ENCODE measurements at places on chromosomes 7 and 10. TPM values are rescaled to one million over a fixed set of nuclear protein-coding genes. Genes with fewer than 3 reads are reported as not detected.

GRCh38 chr10:18157881-18158280 lies 17.7 kb downstream of the CACNB2 start:
- no peak overlapping the region for H3K27ac ChIP-seq
- H3K4me1 ChIP-seq: no peaks in the 10 kb centered on the region
- DNase-seq: no peak
- H3K4me3 ChIP-seq: no peak overlapping the region
- H3K27me3 ChIP-seq: no peaks in the 10 kb centered on the region

DNA sequence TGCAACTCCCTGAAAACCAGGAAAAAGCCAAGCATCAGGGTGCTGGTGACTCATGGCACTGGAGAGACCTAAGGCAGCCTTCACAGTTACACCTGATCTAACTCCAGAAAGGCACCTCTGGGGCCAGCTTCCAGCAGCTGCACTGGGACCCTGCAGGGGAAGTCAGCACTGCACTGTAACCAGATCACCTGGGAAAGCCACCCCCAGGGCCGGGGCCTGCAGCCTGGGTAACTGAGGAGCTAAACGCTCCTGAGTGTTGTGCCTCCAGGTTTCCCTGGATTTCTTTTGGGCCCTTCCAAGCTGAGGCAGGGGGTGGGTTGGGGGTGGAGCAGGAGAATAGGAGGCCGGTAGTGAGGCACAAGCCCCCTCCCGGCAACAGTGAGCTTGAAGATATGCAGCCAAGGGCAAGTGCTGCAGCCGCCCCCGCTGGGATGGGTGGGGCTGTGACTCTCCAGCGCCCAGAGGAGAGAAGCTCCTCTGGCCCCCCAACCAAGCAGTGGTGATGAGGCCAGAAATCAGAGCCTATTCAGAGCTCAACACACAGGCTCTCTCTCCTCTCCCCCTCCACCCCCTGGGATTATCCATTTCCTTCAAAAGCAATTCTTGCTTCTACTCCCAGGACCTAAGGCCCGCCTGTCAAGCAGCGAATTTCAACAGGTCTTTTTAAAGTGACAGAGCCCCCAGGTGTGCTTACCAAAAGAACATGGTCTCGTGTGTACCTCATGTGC lies 2.6 kb downstream of the CXCL12 start:
- no peak for DNase-seq
- H3K27ac ChIP-seq: peak overlapping the region; percentile 59
- H3K4me1 ChIP-seq: no peaks in the 10 kb centered on the region
- no peaks in the 10 kb centered on the region for H3K36me3 ChIP-seq
- H3K27me3 ChIP-seq: peaks cover 25% of the 10 kb centered on the region
- peak overlapping the region; percentile 85 for H3K4me3 ChIP-seq

DNA sequence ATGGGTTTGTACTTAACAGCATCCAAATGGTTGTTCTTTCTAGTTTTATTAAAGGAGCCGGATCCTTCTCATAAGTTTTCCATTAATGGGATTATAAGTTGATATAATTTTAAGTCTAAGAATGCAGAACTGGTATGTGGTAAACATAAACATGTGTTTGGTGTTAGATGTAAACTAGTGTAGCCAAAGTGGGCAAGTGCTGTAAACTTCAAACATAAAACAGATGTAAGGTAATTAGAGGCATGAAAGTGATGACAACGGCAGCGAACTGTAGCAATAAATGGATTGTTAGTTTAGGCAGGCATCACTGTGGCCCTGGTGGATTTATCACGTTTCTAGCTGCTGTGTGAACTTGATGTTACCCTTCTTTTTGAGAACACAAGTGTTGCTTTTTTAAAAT lies 37.9 kb downstream of the BAMBI start:
- no peaks in the 10 kb centered on the region for H3K4me1 ChIP-seq
- DNase-seq: no peak
- H3K27me3 ChIP-seq: no peaks in the 10 kb centered on the region
- H3K4me3 ChIP-seq: no peak overlapping the region
- no peak overlapping the region for H3K27ac ChIP-seq
- H3K36me3 ChIP-seq: no peaks in the 10 kb centered on the region

DNA sequence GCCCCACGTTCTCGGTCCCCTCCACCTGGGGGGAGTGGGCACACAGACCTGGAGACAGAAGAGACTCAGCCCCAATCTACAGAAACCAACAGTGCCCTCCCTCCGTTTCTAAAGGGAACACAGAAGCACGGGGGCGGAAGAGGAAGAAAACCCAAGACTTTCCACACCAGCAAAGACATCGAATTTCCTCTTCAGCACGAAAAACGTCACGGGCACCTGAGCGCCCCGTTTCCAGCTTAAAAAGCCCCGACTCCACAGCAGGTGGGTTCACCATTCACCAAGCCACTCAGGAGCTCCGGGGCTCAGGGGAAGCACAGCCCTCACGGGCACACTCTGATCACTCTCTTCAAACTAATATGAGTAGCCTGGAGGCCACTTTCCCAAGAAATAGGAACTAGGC lies 19.6 kb downstream of the NUDT1 start:
- no peaks in the 10 kb centered on the region for H3K27me3 ChIP-seq
- no peak overlapping the region for H3K4me3 ChIP-seq
- DNase-seq: no peak
- H3K4me1 ChIP-seq: no peaks in the 10 kb centered on the region

DNA sequence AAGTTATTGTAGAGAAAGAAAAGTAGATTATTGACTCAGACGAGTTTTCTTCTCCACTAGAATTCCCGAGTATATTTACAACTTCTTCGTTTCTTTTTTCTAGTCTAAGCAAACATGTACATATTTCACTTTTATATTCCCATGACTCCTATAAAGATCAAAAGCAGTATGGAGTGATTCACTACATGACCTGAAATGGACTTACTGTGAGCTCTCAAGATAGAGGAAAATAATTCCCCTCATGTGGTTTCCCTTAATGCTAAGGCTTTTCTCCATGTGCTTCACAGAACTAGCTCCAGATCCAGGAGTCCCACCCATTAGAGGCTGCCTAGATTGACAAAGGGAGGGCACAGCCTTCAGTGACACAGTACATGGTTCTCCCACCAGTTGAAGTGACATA lies 823.1 kb upstream of the LRRTM3 start:
- H3K27me3 ChIP-seq: no peaks in the 10 kb centered on the region
- H3K27ac ChIP-seq: no peak overlapping the region
- no peak overlapping the region for H3K4me3 ChIP-seq
- no peaks in the 10 kb centered on the region for H3K36me3 ChIP-seq

- H3K4me3 ChIP-seq: no peak overlapping the region
- no peaks in the 10 kb centered on the region for H3K27me3 ChIP-seq
- H3K36me3 ChIP-seq: no peaks in the 10 kb centered on the region
- H3K27ac ChIP-seq: no peak overlapping the region
- no peak for DNase-seq
- no peaks in the 10 kb centered on the region for H3K4me1 ChIP-seq
These were observed 439.3 kb downstream of the ADRA2A start for GRCh38 chr10:111516144-111516543.

- peaks cover 16% of the 10 kb centered on the region for H3K4me1 ChIP-seq
- H3K27ac ChIP-seq: peak overlapping the region; percentile 80
- DNase-seq: no peak
These were observed 239.5 kb downstream of the KIAA1217 start for GRCh38 chr10:24448351-24448999.

DNA sequence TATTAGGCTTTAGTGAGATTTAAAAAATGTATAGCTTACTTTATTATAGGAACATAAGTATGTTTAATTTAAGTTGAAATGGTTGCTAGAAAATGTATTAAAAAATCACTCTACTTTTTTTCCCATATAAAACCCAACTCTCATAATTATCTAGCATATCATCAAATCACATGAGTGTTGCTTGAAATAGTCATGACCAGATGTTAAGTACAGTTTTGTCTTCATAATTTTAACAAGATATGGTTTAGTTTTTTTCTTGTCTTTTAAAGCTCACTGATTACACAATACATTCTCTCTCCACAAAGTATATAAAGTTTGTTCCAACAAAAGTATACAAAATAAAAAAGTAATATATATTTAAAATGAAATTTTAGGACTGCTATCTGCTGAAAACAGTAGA lies 82.8 kb downstream of the HGF start:
- no peaks in the 10 kb centered on the region for H3K36me3 ChIP-seq
- no peak for DNase-seq
- H3K27ac ChIP-seq: no peak overlapping the region
- H3K27me3 ChIP-seq: no peaks in the 10 kb centered on the region

- no peaks in the 10 kb centered on the region for H3K27me3 ChIP-seq
- no peaks in the 10 kb centered on the region for H3K36me3 ChIP-seq
- peak overlapping the region; percentile 31 for H3K4me3 ChIP-seq
- no peaks in the 10 kb centered on the region for H3K4me1 ChIP-seq
- H3K27ac ChIP-seq: peak overlapping the region; percentile 63
These were observed 142.0 kb upstream of the PRKCQ start for GRCh38 chr10:6721964-6722615.

DNA sequence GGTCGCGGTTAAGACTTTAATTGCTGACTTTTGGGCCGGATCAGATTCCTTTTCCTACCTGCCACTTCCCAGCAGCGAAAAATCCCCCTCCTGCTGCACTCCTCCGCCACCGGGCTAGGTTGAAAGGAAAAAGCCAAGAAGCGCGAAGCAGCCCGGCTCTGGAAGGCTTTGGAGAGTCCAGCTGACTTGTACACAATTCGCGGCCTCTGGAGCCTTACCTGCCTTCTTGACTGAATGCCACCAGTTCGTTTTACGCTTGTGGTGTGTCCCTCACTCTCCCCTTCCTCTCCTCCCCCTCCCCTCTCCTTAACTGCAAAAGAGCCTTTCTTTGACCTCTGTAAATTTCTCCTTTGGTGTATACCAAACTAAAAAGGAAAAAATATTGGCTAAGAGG lies 2.7 kb upstream of the FEZF1 start:
- H3K4me3 ChIP-seq: no peak overlapping the region
- DNase-seq: no peak
- no peaks in the 10 kb centered on the region for H3K36me3 ChIP-seq
- peaks cover 7% of the 10 kb centered on the region for H3K4me1 ChIP-seq
- H3K27ac ChIP-seq: no peak overlapping the region

GRCh38 chr7:51315393-51316261 lies 982 bp downstream of the COBL start:
- peak overlapping the region; percentile 90 for H3K27ac ChIP-seq
- DNase-seq: peak; percentile 57
- no peaks in the 10 kb centered on the region for H3K36me3 ChIP-seq
- no peaks in the 10 kb centered on the region for H3K27me3 ChIP-seq
- H3K4me3 ChIP-seq: peak overlapping the region; percentile 59
- H3K4me1 ChIP-seq: no peaks in the 10 kb centered on the region

DNA sequence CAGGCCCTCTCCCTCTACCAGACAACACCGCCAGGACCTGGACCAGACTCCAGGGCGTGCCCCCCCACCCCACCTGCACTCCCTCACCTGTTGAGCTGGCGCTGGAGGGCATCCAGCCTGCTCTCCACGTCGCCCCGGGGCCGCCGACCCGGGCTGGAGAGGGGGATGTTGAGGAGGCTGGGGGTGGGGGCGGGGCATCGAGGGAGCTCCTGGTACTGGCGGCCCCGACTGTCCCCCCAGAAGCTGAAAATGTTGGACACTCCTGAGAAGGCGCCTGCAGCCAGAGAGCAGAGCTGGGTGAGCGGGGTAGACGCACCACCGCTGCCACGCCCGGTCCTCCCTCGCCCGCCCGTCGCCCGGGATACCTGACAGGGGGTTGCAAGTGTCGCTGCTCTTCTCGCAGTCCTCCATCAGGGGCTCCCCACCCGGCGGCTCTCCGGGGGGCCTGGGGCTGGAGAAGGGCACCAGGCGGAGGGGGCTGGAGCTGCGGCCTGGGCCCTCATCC lies 30.8 kb downstream of the KCNH2 start:
- no peaks in the 10 kb centered on the region for H3K36me3 ChIP-seq
- H3K4me1 ChIP-seq: no peaks in the 10 kb centered on the region
- no peak overlapping the region for H3K4me3 ChIP-seq
- no peak for DNase-seq
- peaks cover 21% of the 10 kb centered on the region for H3K27me3 ChIP-seq
- H3K27ac ChIP-seq: no peak overlapping the region

- H3K4me3 ChIP-seq: no peak overlapping the region
- DNase-seq: no peak
- no peaks in the 10 kb centered on the region for H3K4me1 ChIP-seq
- H3K27ac ChIP-seq: no peak overlapping the region
These were observed 305.8 kb downstream of the KIF20B start for GRCh38 chr10:90007226-90007625.

DNA sequence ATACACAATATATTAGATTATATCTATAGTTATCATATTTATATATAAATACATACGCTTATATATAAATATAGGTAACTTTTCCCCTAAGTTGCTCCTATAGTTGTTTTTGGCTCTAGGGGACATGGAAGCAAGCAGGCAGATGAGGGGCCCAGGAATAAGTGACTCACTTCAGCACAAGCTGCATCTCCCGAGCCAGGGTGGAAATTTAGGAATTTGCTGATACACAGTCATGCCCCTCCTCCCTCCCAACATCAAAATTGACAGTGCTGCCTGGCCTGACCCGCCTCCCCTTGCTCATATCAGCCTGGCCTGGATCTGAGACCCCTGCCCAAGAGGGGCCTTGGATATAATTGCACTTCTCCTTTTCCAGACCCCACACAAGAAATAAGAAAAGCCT lies 33.8 kb downstream of the MKI67 start:
- H3K4me3 ChIP-seq: no peak overlapping the region
- no peak for DNase-seq
- H3K36me3 ChIP-seq: no peaks in the 10 kb centered on the region
- no peaks in the 10 kb centered on the region for H3K27me3 ChIP-seq

DNA sequence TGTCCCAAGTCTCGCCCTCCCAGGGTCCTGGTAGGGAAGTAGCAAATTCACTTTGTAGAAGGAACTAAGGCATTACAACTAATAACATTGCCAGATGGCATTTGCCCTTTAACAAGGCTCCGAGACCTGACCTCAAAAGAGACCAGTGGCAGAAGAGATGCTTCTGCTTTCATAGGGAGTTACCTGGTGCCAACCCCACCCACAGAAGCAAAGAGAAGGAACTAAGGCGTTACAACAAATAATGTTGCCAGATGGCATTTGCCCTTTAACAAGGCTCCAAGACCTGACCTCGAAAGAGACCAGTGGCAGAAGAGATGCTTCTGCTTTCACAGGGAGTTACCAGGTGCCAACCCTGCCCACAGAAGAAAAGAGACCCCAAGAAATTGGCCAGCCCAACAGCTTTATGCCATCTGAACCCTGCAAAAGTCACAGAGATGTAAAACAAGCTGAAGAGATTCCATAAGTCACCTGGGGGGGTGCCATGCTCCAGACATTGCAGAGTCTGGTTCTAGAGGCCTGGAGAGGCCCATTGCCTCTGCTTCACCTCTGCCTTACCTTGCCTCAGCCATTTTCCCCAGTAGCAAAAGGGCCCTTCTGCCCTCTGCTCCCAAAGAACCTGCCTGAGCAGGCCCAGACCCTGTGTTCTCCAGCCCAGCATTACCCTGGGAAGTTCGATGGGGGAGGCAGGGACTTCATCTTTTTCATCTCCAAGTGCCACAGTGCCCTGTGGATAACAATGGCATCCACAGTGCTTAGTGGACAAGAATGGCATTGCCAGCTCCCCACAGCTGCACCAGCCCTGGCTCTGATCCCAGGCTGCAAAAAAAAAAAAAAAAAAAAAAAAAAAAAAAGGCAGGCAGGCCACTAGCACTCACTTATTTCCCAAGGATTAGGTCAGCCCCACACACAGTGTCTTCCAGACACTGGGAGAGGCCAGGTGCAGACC lies 179.5 kb upstream of the PLXNA4 start:
- H3K4me1 ChIP-seq: no peaks in the 10 kb centered on the region
- no peaks in the 10 kb centered on the region for H3K27me3 ChIP-seq
- no peaks in the 10 kb centered on the region for H3K36me3 ChIP-seq

The ABCB4 gene
- total RNA-seq: 2.8 TPM

The PVRIG gene
- total RNA-seq: 0.32 TPM

The MMD2 gene
- not detected for total RNA-seq

The CLRN3 gene
- total RNA-seq: 0.98 TPM

The FFAR4 gene
- 1.0 TPM for total RNA-seq

The CREB3L2 gene
- total RNA-seq: 23.0 TPM

The MSS51 gene
- 4.2 TPM for total RNA-seq

The SSC4D gene
- not detected for total RNA-seq

The ELFN1 gene
- 0.96 TPM for total RNA-seq
